ENCODE measurements at places on chromosomes 2 and 18.

GRCh38 chr2:236236559-236237452, 27.4 kb downstream of the ASB18 start:
- no peak for DNase-seq

DNA sequence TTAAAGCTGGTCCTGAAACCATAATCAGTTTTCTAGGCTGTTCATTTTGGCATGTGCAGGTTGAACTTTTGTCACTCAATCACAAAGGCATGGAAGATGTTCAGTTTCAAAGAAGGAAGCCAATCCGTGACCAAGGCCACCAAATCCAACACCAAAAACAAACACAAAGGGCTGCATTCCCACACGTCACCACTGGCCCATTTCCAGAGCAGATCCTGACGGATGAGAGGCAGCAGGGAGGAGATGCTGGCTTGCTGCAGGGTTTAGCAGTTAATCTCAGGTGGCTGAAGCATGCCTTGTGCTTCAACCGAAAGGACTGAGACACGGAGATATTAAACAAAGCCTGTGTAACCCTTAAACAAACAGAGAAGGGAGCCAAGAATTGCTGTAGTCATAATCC, 191.9 kb upstream of the CTAGE1 start:
- DNase-seq: no peak

- DNase-seq: no peak
Observed at GRCh38 chr18:44678725-44679055, 2.0 kb upstream of the SETBP1 start.

GRCh38 chr2:219104107-219105035, 43.6 kb upstream of the IHH start:
- no peak for DNase-seq

DNA sequence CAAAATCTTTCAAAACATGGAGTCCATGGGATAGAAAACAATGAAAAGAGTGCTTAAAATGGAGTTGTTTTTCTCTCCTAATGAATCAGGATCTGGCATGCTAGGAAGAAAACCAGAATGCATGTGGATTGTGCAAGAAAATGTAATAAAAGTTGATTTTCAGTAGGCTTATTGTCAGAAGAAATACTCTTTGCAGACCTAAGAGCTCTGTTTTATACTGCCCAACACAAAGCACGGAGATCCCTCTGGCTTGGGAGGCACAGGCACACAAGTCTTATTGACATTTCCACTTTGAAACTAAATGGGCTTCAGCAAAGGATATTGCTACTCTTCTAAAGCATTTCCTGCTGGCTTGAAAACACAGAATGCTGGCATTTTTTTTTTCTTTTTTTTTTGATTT, 15.5 kb upstream of the DAPL1 start:
- no peak for DNase-seq

- no peak for DNase-seq
Observed at GRCh38 chr2:73099486-73099885, 13.3 kb downstream of the RAB11FIP5 start.

Data from occipital lobe (tissue), 3 donors.